ENCODE measurements at places on chromosomes 11 and 22. TPM values are rescaled to one million over a fixed set of nuclear protein-coding genes. Genes with fewer than 3 reads are reported as not detected.

EFCAB6 gene
- total RNA-seq, result 0.69 TPM

GAL gene
- 15.9 TPM for total RNA-seq

RIN1 gene
- 4.8 TPM for total RNA-seq

MFRP gene
- 0.13 TPM for total RNA-seq

C11orf87 gene
- total RNA-seq, result 0.46 TPM

RBMXL2 gene
- total RNA-seq, result not detected

HEPN1 gene
- not detected for total RNA-seq

SCGB2A2 gene
- not detected for total RNA-seq

OVOL1 gene
- total RNA-seq, result not detected

PDGFD gene
- total RNA-seq, result 17.2 TPM

C11orf16 gene
- total RNA-seq, result not detected

GP1BB gene
- not detected for total RNA-seq

TAF1D gene
- 131 TPM for total RNA-seq

CHRNA10 gene
- 0.72 TPM for total RNA-seq

SLC16A8 gene
- total RNA-seq, result not detected

MPPED2 gene
- 50.2 TPM for total RNA-seq

MAPK8IP2 gene
- 0.69 TPM for total RNA-seq

APOA5 gene
- not detected for total RNA-seq

RAB36 gene
- 2.2 TPM for total RNA-seq

MMP10 gene
- not detected for total RNA-seq

TM7SF2 gene
- 35.6 TPM for total RNA-seq
